ENCODE measurements at places on chromosomes 2 and 18. TPM values are rescaled to one million over a fixed set of nuclear protein-coding genes. Genes with fewer than 3 reads are reported as not detected.

- no peak for DNase-seq
Measured at GRCh38 chr2:3520591-3520990, 1.3 kb upstream of the ADI1 start.

DNA sequence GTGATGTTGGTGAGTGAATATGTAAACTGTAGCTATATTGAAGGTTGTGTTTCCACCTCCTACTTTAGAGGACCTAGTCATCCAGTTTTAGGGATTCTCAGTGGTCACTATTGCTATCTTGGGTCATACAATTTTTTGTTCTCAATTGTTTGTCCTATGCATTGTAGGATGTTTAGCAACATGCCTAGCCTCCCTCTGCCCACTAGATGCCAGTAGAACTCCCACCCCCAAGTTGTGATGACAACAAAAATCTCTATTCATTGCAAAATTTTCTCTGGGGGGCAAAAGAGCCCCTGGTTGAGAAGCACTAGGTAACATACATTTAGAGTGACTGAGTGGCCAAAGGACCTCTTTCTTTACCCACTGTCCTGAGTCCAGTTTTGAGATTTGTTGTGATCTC is 87.3 kb downstream of the LRRTM4 start:
- no peak for DNase-seq

- DNase-seq = no peak
Measured at GRCh38 chr2:6653281-6653750, 212.4 kb downstream of the CMPK2 start.

DNA sequence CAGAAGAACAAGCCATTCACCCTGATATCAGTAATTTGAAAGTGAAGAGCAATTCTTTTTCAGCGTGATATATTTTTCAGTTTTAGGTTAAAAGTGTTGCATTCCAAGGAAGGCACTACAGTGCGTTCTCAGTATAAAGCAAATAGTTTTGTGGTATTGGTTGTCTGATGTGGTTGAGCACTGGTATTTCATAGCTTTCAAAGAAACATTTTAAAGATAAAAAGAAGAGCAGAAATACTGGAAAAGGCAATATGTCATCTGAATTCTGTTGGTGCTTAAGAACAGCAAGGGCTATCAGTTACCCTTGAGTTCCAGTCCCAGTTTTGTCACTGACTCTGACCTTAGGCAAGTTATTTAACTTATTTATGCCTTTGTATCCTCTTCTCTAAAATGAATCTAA is 191.6 kb downstream of the BABAM2 start:
- no peak for DNase-seq

GRCh38 chr2:195909926-195910325 is 158.7 kb downstream of the DNAH7 start:
- DNase-seq = no peak

DNA sequence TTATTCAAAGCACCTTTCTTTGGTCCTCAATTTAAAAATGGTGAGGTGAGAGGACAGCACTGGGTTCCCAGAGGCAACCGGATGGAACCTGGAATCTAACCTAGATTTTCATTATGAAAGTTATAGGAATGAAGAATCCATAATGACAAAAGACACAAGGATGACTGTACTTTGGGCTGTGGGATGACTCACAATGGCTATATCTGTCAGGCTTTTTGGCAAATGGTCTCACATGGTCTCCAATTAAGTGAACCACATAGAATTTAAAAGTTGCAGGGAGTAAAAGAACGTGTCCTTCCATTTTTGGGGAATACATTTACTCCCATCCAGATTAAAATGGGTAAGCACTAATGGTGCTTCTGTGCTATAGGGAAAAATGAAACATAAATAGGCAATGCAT is 31.8 kb upstream of the LYPD1 start:
- no peak for DNase-seq

DNA sequence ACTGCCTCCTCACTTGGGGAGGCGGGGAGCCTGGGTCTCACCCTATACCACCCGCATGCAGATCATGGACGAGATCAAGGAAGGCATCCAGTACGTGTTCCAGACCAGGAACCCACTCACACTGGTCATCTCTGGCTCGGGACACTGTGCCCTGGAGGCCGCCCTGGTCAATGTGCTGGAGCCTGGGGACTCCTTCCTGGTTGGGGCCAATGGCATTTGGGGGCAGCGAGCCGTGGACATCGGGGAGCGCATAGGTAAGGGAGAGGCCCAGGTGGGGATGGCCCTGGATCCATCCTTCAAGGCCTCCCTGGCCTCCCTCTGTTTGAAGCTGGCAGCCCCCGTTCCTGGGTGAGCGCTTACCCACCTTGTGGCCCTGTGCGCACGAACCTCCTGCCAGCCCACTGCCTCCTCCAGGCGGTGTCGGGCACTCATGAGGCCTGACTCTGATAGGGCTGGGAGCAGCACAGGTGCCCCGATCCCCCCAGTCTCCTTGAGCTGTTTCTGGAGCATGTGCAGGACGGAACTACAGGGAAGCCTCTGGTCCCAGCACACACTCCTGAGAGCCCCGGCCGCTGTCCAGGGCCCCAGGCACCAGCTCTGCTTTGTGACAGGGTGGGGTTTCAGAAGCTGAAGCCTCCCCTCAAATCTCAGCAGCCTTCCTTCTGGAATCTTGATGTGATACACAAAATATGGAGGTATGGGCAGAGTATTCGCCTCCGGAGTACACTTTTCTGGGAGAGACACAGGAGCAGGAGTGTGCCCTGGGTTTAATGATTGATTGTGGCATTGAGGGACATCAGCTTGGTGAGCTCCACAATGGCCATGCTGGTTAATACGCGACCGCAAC is 708 bp downstream of the AGXT start:
- no peak for DNase-seq

DNA sequence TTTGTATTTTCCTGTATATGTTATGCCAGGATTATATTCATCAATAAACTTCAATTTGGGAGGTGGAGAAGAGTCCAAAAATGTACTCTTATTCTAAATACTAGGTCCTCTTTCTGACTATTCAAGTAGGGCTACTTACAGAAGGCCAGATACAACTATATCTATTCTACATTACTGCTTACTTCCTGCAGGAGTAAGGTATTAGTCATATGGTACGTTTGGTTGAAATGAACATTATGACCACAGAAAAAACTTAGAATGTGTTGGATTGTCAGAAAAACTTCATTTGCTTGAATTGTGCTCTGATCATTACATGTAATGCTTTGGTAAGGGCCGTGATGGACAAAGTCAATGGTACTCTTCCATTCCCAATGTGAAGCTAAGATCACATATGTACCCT is 35.0 kb downstream of the STAT4 start:
- no peak for DNase-seq

- no peak for DNase-seq
Measured at GRCh38 chr2:198141726-198142125, 337.3 kb downstream of the PLCL1 start.

Gene GPAT2
- total RNA-seq = 0.18 TPM

Gene LOXL3
- 4.3 TPM for total RNA-seq

Data from esophagus squamous epithelium (tissue), 5 donors.